CMK (cell line): ENCODE measurements at places on chromosomes 2 and 18.

GRCh38 chr2:126643972-126644371 is 12.0 kb upstream of the GYPC start:
- DNase-seq, result no peak

GRCh38 chr2:103327386-103327785 is 565.6 kb downstream of the TMEM182 start:
- no peak for DNase-seq

GRCh38 chr2:203802342-203803052 is 65.1 kb upstream of the CTLA4 start:
- DNase-seq, result no peak

GRCh38 chr2:91442246-91442905 is 2750.9 kb downstream of the RPIA start:
- DNase-seq, result no peak

- DNase-seq, result no peak
These were observed 119.2 kb downstream of the ANKRD44 start for GRCh38 chr2:197191177-197191939.

DNA sequence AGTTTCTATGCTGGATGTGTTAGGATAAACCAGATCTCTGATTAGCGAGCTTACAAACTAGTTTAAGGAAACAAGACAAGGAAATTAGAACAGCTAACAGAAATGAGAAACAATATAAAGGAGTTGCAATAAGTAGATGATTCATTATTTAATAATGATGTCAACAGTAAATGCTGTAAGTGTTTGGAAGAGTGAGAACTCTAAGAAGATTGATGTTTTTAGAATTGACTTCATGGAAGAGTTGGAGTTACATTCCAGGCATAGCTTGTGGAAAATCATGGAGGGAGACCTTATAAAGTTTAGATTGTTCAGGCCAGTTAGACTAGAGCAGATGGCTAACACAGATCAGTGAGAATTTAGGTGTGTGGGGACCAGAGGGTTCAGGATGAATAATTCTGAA is 32.6 kb downstream of the PPP1R1C start:
- DNase-seq, result no peak

- no peak for DNase-seq
These were observed 1.7 kb upstream of the MGAT5 start for GRCh38 chr2:134252092-134252750.

GRCh38 chr2:181753686-181754085 is 73.4 kb upstream of the NEUROD1 start:
- DNase-seq, result no peak

DNA sequence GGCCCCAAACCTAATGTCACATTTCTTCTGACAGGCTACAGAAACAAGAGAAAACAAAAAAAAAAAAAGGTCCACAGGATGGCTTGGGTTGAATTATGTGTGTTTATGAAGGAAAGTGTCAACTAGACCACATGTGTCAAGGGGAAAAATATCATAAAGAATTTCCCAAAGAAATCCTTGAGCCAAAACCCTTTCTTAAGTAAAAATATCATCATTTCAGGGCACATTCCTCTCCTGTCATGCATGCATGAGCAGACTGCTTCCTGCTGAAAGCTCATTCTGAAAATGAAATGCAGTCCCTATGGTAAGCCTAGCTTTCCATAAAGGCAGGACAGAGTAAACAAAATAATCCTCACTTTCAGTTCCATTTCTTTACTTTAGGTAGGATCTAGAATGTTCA is 85.7 kb upstream of the RBBP8 start:
- no peak for DNase-seq

GRCh38 chr2:46943881-46944798 is 28.5 kb upstream of the MCFD2 start:
- no peak for DNase-seq

DNA sequence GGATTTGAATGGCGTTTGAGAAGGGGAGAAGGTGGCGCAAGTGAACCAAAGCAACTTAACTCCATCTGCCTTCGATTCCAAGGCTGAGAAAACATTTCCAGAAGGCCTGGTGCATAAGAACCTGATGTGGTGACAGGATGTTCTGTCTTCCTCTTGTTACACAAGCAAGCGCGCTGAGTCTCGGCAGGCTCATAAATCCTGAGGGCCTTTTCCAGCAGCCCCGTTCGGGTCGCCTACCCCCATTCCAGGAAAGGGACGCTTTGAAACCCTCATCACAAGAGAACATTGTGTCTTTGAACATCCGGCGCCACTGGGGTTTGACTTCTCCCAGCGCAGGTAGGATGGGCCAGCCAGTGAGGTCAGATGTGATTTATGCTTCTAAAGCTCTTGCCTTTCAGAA is 403.5 kb downstream of the SETBP1 start:
- DNase-seq, result no peak

DNA sequence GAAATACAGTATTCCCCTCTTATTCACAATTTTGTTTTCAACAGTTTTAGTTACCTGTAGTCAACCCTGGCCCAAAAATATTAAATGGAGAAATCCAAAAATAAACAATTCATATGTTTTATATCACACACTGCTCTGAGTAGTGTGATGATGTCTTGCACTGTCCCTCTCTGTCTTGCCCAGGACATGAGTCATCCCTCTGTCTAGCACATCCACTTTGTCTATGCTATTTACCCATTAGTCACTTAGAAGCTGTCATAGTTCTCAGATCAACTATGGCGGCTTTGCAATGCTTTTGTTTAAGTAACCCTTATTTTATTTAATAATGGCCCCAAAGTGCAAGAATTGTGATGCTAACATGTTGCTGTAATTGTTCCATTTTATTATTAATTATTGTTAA is 380.6 kb upstream of the REG3G start:
- DNase-seq, result no peak

DNA sequence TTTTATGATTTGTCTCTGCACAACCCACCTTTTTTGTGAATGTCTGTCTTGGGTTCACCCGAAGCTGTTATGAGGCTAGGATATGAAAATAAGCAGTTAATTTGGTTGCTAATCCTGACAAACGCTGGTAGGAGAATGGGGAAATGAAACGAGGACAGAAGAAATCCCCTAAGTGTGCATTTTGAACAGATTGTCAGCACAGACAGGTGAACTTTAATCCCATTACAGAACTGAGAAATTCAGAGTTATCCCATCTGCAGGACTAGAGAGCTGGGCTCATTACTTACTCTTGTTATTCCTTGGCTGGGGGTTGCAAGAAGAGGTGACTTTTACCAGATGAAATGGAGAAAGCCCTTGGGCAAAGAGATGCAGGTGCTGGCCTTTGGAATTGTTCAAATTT is 123.3 kb upstream of the NYAP2 start:
- DNase-seq, result no peak

DNA sequence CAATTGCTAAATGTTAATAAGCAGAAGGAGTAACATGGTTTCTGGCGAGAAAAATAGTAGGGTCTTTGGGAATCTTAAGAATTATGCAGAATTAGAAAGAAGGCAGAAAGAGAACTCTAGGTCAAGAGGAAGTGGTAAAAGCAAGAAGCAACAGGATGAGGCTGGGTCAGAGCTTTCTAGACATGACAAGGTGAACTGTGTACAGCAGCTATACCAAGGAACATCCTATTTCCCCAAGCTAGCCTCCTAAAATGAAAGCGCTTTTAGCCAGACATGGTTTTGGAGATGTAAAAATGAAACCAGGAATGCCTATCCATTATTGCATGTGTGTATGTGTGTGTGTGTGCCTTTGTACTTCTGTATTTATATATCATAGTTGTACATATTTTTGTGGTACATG is 42.3 kb upstream of the STAT1 start:
- DNase-seq, result no peak

DNA sequence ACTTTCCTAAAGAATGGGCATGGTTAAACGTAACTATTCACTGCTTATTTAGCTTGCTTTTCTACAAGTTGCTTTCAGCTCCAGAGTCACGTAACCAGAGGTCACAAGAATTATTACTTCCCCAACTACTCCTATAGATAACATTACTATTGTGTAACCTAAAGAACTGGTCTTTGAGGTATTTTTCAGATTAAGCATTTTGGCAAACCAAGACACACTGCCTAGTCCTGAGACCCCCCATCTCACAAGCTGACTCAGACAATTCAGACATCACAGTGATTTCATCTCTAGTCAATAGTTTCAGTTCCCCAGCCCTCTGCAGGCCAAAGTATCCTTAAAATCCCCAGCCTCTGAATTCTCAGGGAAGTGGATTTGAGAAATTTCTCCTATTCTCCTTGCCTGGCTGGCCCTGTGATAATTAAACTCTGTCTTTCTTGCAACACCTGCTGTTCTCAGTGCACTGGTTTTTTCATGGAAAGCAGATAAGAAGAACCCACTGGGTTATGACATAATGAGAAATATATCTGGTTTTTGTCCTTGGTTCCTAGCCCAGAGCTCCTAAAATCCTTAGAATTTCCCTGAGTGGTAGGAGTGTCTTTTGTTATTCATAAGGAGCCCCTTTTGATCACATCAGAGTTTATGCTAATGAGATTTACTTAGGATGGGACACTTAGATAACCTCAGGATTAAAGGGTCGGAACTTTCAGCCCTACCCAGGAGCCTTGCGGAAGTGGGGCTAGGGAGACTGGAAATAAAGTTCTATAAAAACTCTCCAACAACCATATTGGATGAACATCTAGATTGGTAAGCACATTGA is 1310.8 kb upstream of the CHAC2 start:
- no peak for DNase-seq

- DNase-seq, result no peak
These were observed 16.3 kb downstream of the RAB12 start for GRCh38 chr18:8625461-8626092.

GRCh38 chr2:236536727-236537398 is 32.8 kb upstream of the ACKR3 start:
- DNase-seq, result no peak

DNA sequence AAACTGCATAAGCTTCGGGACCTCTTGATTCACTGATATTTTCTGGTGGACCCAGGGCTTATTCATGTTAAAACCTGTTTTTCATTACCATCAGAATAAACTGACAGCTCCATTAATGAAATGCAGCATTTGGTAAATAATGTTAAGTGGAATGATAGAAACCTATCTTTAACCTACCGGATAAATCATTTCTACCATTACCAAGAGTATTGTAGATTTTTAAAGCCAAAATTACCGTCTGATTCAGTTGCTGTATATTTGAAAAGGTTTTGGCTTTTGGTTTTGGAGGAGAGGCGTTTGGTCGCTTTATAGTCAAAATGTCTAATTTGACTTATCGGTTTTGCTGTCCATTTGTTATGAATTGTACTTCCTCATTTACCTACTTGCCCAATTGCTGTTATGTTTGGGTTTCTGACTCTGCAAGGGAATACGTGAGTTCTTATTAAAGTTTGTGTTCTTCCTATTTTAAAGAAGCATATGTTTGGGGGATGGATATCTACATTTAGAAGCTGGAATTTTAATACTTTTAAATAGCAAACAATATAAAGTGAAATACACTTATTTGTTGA is 1.0 kb upstream of the CUL3 start:
- no peak for DNase-seq

GRCh38 chr2:34102339-34102738 is 503.2 kb upstream of the FAM98A start:
- no peak for DNase-seq

DNA sequence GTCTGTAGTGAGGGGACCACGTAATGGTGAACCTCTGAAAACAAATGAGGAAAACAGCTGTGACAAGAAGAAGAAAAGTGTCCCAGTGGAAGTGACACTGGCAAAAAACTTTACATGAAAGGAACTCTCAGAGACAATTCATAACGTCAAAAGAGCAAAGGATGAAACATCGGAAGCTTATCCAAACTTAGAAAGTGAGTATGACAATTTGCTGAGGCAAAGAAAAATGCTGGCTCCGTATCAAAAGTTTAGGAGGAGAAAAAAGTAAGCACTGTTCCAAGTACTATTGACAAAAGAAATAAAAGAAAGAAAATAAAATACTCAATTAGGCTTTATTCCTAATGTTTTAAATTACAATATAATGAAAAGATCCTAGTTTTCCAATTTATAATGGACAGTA is 91.3 kb downstream of the NOL10 start:
- DNase-seq, result no peak

DNA sequence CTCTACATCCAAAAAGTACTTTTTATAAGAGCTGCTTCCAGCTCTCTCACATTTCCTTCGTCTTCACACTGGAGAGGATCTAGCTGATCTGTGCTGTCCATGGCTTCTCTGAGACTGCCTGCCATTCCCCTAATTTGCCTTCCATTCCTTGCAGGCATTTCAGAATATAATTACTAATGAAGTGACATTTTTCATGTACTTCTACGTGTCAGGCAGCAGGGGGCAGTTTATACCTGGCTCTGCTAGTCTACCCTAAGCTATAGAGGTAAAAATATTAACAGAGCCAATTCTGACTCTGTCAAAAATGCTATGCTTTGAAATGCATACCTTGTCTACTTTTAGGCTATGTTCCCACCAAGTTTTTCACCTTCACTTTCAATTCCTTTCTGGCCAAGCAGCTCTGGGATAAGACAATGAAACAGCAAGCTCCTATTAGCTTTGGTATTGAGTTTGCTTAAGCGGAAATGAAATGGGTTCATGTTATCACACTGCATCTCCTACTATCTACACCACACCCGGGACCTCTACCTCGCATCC is 81.9 kb downstream of the MEP1B start:
- DNase-seq, result no peak

DNA sequence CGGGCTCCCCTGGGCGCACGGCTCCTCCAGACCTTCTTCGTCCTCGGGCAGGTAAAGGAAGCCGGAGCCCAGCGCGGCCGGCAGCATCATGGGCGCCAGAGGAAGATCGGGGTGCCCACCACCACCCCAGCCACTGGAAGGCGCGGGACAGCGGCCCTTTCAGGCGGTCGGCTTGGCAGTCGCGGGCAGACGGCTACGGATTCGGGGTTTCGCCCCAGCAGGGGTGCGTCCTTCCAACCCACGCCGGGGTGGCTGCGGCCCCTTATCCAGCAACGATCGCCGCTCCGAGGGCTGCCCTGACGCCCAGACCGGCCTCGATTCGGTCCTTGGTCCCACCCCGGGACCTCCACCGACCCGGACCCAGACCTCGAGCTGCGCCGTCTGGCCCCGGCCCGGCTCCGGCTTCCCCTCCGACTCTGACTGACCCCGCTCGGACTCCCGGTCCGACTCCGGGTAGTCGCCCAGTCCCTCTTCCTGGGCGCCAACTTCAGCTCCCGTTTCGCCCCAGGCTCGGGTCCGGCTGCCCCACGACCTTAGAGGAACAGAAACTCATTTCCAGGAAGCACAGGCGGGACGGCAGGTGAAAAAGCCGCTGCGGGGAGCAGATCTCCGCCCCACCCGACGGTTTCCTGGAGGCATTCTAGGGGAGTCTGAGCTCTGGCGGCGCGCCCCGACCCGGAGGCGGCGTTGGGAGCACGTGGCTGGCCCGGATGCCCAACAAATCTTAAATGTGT is 30.2 kb upstream of the SSB start:
- DNase-seq, result no peak

- DNase-seq, result no peak
These were observed 59.5 kb downstream of the MFSD6 start for GRCh38 chr2:190467575-190468083.
